ENCODE measurements at places on chromosomes 12 and 14.
A peak's percentile ranks its signal among the peaks of the same experiment; 100 is the strongest.

DNA sequence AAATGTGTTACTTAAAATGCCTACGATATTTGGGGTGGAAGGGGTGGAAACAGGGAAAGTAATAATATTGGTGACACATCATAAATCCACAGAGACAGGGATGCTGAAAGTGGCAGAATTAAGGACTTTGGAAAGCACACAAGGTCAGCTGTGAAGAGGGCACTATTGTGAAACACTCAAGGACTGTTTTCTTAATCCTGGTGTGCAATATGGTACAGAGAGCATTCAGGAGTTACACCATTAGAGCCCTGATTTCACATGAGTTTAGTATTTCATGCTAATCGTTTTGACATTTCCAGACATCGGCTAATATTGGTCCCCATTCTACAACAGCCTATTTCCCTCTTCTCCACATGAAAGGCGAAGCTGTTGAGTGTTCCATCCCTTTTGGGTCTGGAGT, 219.2 kb downstream of the MSRB3 start:
- no peak for DNase-seq

GRCh38 chr12:17016116-17016864, 410.3 kb upstream of the LMO3 start:
- no peak for DNase-seq

DNA sequence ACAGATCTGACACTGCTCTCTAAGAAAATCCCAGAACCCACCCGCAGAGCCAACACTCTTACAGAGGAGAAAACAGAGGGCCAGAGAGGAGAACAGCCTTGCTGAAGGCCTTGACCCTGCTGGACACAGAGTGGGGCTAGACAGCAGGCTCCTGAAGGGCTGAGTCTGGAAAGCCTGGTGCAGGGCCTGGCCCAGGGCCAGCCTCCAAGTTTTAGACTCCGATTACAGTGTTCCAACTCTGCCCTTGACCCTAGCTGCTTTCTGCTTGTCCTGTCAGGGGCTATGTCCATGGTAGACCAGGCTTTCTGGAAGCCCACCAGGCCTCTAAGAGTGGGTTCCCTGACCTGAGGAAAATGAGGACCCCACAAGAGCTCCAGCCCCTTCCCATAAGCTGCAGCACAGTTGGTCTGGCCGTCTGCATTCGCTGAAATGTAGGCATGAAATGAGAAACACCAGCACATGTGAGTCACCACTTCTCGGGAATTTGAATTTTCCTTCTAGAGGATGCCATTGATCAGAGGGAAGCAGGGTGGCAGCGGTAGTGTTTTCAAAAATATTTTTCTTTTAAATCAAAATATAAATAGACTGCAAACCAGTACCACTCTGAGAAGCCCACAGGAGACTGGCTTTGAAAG, 154.4 kb downstream of the CALM1 start:
- DNase-seq: no peak

DNA sequence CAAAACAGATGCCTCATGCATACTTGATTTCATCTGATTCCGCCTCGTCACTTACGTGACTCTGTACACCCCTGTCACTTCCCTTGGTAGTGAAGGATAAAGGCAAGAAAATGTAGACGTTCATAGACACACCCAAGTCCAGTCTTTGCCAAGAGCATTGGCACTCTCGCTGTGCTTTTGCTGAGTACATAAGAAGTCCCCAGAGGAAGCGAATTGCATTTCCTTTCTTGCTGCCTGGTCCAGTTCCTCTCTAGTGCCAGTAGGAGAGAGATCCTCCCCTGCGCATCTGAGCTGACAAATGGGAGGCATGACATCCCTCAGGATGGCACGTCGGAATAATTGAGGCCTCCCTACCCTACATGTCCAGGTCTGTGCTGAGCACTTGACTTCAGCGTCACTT, 21.3 kb upstream of the RIN3 start:
- DNase-seq: no peak

GRCh38 chr12:29545102-29545467, 47.6 kb upstream of the OVCH1 start:
- no peak for DNase-seq

GRCh38 chr12:111313833-111314259, 55.0 kb downstream of the PHETA1 start:
- DNase-seq: peak; percentile 38

DNA sequence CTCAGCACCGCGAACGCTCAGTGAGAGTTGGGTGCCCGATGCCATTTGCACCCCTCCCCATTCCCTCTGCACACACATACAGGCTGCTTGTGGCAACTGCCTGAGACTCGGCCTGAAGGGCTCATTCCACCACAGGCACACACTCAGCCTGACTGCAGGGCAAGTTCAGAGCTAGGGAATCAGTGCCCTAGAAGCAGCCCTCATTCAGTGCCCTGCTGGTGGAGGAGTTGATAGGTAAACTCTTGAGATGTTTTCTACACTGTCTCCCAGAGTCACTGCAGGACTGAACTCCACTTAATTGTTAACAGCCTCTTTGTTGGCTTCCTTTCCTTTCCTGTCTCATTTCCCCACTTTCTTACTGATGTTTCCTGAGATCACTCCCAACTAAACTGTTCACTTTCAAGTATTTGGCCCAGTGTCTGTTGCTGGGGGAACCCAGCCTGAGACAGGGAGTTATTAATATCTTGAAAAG, 16.9 kb downstream of the PPP1R36 start:
- no peak for DNase-seq

- no peak for DNase-seq
These were observed 18.5 kb downstream of the SLC7A8 start for GRCh38 chr14:23164949-23165348.

- no peak for DNase-seq
These were observed 13.6 kb upstream of the ETFBKMT start for GRCh38 chr12:31645924-31646323.

DNA sequence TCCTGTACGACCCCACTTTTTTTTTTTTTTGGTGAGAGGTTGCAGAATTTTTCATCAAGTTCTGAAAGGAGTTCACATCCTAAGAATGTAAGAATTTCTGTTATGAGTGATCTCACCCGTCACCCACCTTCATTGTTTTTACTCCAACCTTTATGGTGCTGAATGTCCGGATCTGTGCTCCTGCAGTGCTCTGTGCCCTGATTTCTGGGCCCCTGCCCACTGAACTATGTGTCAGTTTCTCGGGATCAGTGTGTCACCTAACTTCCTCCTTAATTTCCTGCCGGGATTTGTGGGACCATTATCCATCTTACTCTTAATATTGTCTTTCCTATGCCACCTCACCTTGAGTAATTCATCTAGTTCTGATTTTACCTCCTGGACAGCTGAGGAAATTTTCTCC, 11.6 kb downstream of the RASSF8 start:
- DNase-seq: no peak

- DNase-seq: no peak
These were observed 14.9 kb upstream of the HSP90B1 start for GRCh38 chr12:103915306-103915705.

DNA sequence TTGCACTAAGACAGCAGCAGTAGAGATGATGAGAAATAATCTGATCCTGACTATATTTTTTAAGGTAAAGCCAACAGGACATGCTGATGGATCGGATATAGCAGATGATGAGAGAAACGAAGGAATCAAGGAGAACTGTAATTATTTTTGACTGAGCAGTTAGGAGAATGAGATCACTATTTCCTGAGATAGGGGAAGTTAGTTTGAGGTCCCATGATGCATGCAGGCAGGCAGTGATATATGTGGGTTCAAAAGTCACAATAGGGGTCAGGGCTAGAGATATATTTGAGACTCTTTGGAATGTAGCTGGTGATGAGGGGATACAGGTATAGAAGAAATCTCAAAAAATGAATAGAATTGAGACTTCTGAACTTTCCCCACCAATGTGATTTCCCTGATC, 107.6 kb downstream of the GTF2A1 start:
- no peak for DNase-seq

DNA sequence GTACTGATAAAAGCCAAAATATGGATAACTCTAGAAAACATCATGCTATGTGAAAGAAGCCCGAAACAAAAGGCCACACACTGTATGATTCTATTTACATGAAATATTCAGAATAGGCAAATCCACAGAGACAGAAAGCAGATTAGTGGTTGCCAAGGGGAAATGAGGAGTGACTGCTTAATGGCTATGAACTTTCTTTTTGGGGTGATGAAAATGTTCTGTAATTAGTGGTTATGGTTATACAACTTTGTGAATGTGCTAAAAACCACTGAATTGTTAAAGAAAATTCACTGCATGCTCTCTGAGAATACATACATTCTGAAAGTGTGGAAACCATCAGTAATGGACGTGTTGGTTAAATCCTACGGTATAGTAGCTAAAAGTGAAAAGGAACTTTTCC, 39.9 kb upstream of the STON2 start:
- no peak for DNase-seq

- no peak for DNase-seq
These were observed 736.5 kb upstream of the LMO3 start for GRCh38 chr12:17342381-17342961.

DNA sequence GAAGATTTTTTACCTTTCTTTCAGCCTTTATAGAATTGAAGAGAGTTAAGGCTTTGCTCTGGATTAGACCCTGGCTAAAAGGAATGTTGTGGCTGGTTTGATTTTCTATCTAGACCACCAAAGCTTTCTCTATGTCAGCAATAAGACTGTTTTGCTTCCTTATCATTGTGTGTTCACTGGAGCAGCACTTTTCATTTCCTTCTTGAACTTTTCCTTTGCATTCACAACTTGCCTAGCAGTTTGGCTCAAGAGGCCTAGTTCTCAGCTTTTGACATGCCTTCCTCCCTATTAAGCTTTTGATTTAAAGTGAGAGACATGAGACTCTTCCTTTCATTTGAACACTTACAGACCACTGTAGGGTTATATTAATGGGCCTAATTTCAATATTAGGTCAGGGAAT, 64.1 kb upstream of the USP15 start:
- DNase-seq: no peak

DNA sequence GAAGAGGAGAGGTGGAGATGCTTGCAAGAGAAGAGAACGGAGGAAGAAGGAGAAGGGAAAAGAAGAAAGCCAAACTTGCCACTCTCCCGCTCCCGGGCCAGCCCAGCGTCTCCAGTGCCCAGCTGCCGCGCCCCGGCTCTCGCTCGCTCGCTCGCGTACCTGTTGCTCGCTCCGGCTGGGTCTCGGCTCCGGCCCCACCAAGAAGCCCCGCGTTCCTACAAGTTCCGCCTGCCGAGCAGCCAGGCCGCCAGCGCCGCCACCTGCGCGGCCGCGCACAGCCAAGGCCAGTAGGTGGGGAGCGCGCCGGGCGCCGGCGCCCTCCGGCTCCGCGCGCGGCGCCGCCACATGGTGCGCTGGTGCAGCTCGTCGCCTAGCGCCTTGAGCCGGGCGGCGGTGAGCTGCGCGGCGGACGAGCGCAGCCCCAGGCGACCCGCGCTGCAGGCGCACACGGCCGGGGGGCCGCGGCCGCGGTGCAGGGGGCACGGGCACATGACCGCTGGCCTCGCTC, 370 bp downstream of the HRK start:
- DNase-seq: no peak

DNA sequence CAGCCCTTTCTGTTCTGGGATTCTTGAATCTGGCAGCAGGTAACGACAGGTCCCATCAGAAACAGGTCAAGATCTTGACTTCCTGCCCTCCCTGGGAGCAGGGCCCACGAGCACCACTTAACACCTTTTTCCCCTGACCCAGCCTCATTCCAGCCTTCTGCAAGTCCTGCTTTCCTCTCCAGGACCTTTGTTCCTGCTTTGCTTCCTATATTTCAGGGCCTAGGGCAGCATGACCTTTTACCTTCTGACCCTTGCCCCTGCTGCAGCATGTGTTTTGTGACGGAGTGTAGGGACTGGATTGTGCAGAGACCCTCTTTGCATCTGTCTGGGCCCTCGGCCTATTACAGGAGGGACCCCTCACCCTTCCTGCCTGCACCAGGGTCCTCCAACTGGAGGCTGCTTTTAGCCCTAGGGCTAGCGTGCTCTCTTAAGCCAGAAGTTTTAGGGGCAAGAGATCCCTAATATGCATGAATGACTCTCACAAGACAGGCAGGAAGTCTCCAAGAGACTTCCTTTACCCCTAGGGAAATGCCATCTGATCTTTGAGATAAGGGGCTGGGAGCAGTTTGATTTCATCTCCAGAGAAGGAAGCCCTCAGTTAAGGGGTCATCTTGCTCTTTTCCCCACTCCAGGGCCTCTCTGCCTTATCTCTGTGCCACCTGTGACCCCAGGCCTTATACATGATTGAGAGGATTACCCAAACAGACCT, 209.4 kb upstream of the BCL2L14 start:
- DNase-seq: no peak

GRCh38 chr12:91406920-91407341, 224.3 kb upstream of the DCN start:
- no peak for DNase-seq

DNA sequence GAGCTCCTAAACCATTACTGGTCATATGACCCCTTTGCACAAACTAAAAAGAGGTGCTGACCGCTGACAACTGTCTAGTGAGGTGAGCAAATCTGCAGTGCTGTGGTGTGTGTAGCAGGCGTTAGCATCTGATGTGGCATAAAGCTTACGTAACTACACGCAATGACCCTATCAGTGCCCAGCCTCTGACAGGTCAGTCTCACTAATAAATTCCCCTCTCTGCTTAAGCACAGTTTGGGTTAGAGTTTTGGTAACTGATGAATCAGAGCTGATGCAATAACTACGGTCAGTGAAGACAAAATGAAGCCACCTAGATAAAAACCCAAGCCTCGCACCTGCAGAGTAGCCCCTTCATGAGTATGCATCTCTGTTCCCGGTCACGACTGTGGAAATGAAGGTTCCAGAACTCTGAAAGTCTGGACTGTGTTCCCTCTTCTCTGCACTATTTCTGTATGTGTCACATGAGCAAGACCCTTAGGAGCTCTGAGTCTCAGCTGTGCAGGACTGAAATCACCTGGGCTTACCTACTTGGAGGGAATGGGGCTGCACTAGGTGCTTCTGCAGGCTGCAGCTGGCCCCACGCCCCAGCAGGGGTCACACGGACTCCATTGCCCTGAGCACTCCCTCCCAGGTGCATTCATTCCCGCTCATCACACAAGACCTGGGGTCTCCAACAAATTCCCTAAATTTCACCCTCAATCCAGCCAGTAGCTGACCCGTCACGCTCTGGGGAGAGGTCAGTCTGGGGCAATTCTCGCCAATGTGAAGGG, 54.4 kb downstream of the RIMBP2 start:
- no peak for DNase-seq

GRCh38 chr12:90233168-90234100, 524.8 kb upstream of the ATP2B1 start:
- no peak for DNase-seq

GRCh38 chr14:45891417-45892080, 638.5 kb upstream of the MIS18BP1 start:
- DNase-seq: no peak

- DNase-seq: no peak
These were observed 412.4 kb downstream of the FUT8 start for GRCh38 chr14:65824978-65825299.

- DNase-seq: no peak
These were observed 19.3 kb upstream of the PCNX1 start for GRCh38 chr14:70887737-70888499.

DNA sequence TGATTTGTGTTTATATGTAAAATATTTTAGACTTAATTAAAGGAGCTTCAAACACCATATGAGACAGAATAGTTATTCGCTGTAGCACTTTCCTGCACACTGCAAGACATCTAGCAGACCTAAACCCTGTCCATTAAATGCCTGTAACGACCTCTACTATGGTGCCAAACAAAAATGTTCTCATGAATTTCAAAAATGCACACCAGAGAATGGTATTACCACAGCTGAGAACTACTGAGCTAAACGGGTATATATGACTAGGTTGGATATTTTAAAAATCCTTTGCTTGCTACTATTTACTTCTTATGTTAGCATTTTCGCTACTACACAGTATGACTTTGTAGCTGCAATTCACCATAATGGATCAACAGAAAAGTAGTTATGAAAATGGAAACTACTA, 34.8 kb downstream of the SPPL3 start:
- no peak for DNase-seq

- no peak for DNase-seq
These were observed 127.9 kb downstream of the EFCAB11 start for GRCh38 chr14:89826596-89826995.

Measured in stimulated activated CD4-positive, alpha-beta T cell treated with anti-CD3 and anti-CD28 coated beads, Interleukin-1b, Interleukin-23, amount 100 ng/mL, for 1 hour (primary cell).